Fibroblast of mammary gland (primary cell): ENCODE measurements at places on chromosomes 2 and 18.
A peak's percentile ranks its signal among the peaks of the same experiment; 100 is the strongest.

DNA sequence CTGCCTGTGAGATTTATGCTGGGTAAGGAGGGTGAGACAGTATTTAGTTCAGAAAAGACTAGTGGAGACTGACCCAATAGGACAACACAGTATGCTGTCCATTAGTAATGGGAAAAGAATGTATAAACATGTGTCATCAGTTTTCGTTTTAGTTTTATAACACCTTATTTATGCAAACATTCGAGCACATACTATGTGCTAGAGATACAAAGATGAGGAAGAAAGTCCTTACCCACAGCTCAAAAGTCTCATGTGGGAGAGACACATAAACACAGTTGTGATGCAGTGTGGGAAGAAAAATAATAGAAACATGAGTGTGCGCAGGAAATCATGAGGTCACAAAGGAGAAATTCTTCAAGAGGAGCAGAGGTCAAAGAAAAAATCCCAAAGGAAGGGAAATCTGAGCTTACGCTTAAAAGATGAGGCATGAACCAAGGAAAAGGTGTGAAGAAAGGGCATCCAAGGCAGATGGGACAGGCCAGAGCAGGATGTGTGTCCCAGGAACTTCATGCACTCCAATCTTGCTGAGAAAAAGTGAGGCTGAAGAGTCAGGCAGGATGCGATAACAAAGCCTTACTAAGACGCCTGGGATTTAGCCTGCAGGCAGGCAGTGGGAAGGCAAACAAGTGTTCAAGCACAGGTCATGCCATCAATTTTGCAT, 8.1 kb downstream of the METTL21A start:
- DNase-seq = peak; percentile 96

DNA sequence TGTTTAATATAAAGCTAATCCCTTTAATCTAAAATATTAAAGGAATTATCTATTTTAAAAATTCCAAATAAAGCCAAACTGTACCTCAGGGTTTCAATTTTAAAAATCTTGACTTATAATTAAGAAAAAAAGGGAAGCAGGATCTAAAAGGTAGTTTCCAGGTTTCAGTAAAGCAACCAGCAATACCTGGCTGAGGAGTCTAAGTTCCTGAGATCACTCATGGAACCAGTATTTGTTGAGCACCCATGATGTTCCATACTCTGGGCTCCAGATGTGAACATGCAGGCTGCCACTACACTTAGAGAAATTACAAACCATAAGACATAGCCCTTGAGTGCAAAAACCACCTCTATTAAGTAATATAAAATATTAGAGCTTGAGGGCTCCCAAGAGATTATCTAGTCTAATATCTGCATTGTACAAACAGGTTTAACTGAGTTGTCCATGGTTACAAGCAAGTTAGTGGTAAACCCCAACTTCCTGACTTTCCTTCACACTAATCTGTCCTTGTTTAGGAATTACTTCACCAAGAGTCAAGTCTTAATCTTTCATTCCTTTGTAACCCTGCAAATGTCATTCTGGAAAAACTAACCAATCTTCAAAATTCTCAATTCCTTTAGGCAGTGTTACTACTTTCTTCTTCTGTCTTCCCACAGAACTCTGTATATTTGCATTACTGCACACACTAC, 49.2 kb downstream of the CLASP1 start:
- no peak for DNase-seq

- DNase-seq = no peak
These were observed 5.4 kb upstream of the FAM124B start for GRCh38 chr2:224407241-224407701.

DNA sequence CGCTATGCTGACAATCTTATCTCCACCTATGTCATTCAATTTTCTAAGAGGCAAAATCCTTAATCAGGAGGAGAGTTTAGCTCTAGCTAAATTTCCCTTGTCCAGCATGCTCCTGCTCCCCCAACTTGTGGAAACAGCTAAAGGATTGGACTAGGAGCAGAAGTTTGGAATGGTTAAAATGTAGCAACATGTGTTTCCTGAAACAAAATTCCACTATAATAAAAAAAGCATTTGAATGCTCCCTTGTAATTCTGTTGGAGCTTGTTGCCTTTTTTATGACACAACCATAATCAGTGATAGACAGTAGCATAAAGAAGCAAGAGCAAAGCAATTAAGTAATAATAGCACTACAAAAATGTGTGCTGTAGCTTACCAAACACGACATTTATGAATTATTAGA, 6.9 kb downstream of the ACTR3 start:
- DNase-seq = no peak

- no peak for DNase-seq
These were observed 671.9 kb upstream of the PKDCC start for GRCh38 chr2:41375901-41376300.

GRCh38 chr2:61789807-61790602, 63.9 kb downstream of the FAM161A start:
- peak; percentile 5 for DNase-seq

DNA sequence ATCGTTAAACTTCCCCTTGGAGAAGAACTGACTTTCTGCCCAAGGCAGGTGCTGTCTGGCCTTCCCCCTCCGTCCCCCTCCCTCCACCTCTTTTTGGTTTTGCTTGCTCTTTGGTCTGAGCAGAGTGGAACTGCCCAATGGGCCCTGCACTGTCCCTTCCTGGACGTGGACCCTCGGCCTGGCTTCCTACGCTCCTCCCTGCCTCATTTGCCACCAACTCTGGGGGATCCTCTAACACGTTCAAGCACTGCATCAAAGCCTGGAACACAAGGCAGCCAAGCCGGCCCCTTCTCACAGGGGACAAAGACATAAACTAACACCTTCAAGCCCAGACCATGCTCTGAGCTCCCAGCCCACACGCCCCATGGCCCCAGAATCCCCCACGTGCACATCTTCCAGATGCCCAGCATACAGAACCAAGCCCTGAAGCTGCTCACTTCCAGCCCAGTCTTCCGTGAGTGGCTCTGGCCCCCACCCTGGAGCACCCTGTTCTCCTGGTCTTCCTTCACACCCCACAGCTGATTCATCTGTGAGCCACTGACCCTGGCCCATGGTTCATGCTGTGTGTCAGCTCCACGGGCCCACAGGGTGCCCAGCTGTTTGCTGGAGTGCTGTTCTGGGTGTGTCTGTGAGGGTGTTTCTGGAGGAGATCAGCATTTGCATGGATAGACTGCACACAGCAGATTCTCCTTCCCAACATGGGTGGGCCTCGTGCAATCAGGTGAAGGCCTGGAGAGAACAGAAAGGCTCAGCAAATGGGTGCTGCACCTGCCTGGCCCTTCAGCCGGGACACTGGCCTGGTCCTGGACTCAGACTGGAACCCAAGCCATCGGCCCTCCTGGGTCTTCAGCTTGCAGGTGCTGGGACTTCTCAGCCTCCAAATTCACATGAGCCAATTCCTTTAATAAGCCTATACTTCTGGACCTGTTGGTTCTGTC, 247.1 kb upstream of the SALL3 start:
- DNase-seq = no peak

DNA sequence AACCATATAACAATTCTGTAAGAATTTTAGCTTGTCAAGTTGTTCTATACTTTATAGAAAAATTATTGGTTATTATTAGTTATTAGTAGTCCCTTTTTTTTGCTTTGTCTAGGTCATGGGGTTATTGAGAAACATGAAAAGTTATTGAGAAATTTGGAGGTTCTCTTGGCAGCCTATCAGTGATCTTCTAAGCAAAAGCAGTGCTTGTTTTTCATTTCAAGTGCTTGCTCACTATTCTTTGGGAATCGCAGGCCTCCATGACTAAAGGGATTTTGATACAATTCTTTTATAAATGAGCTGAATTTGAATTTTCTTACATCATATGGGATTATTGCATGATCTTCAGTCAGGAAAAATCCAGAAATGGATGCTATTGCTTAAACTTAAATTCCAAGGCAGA, 25.8 kb downstream of the PLEKHA3 start:
- peak; percentile 48 for DNase-seq

- DNase-seq = peak; percentile 16
These were observed 111.8 kb downstream of the EHBP1 start for GRCh38 chr2:62817348-62817747.

GRCh38 chr2:40457366-40457765, 5.5 kb upstream of the SLC8A1 start:
- DNase-seq = no peak

DNA sequence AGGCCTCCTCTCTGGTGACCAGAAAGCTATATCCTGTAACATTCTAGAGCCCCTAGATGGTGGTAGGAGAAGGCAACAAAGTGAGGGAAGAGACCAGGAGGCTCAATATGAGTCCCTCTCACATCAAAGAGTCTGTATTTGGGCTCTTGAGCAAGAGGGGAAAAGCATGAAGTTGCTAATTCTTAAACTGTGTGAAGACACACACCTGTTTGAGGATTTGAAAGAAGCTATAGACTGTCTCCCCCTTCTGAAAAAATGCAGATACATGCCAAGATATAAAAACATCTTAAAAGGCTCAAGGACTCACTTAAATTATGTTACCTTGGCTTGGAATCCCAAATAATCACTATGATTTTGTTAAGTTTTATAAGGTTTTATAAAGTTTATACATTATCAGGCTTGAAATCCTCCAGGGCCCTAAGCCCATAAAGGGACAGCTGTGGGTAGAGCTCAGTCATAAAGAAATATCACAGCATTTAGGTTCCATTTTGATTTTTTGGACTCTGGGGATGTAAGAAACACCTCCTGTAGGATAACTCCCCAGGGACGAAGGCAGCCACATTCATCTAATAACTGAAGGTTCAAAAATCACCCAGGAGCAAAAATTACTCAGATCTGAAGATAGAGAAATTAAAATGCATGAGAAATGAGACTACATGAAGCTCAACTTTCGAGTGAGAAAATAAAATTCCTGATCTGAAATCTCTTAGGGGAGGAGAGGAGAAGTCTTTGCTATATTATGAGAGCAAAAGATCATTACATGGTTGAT, 136.1 kb upstream of the LGALSL start:
- no peak for DNase-seq

- no peak for DNase-seq
These were observed 154.7 kb downstream of the HDAC4 start for GRCh38 chr2:239245872-239246721.

DNA sequence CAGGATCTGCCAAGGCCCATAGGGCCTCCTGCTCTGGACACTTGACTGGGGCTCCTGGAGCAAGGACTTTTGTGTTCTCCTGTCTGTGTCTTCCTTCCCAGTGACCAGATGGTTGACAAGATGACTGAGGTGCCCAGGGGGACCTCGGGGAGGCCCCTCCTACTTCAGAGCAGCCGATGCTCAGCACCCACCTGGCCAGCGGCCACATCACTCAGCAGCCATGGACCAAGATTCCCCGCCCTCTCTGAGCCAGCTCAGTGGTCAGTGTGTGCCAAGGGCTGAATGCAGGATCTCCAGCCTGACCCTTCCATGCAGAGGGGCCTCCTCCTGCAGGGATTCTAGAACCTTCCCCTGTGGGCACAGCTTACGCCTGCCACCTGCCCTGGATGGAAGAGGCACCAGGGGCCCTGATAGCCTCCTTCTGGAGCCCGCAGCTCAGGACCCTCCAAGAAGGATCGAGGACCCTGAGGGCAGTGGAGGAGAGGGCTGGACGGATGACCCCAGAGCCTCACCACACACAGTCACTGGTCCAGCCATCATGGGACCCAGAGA, 87.4 kb upstream of the GPC1 start:
- no peak for DNase-seq

GRCh38 chr2:157075924-157076323, 181.6 kb upstream of the GALNT5 start:
- no peak for DNase-seq

GRCh38 chr2:54606393-54606958, 117.0 kb upstream of the EML6 start:
- peak; percentile 55 for DNase-seq

DNA sequence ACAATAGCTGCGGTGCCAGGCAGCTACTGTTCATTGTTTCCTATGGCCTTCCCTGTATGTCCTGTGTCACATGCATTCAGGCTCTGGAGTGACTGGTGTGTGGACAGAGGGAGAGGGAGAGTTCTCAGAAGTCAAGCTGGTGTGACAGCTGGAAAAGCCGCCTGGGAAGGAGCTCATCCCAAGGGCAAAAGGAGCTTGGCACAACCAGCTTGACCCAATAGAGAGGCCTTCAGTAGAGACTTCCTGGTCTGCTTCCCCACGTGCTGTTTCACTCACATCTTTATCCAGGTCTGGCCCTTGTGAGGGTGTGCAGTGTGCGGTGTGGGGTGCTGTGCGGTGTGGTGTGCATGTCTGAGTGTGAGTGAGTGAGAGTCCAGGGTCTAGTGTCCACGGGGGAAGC, 11.1 kb upstream of the NT5DC4 start:
- DNase-seq = no peak

DNA sequence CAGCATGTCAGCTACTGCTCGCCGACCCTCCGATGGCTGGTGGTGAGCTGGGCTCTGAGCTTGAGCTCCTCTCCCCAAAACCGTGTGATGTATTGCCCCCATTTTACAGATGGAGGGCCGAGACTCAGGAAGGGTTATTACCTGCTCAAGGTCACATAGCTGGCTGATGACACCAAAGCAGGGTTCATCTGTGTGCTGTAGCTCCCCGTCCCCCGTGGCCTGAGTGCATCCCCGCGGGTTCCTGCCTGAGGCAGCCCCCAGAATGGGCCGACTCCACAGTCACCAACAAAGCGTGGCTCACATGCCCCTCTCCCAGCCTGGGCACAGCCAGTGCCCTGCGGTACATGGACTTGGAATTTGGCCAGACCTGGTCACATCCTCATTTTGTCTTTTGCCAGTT, 198.6 kb downstream of the TFCP2L1 start:
- DNase-seq = no peak

DNA sequence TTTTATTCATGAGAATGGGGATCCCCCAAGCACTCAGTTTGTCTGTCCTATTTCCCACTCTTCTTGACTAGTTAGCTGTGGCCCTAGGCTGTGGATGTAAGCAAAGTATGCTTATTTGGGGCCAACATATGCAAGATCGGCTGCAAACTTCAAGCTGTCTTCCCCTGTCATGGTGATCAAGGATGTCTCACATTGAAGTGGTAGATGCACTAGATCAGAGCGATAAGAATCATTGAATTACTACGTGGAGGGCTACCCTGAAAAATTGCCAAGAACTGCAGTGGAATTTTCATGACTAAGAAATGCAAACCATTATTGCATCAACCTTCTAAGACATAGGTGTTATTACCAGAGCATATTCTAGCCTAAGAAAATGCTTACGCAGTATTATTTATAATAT, 527.4 kb downstream of the RNF144A start:
- DNase-seq = no peak

DNA sequence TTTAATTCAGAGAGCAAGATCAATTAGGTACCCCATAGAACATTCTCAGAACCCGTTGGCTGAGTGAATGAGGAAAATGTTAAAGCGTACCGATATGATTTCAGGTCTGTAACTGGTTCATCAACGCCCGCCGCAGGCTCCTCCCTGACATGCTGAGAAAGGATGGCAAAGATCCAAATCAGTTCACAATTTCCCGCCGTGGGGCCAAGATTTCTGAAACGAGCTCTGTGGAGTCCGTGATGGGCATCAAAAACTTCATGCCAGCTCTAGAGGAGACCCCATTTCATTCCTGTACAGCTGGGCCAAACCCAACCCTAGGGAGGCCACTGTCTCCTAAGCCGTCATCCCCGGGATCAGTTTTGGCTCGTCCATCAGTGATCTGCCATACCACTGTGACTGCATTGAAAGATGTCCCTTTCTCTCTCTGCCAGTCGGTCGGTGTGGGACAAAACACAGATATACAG, 7.3 kb downstream of the TGIF1 start:
- no peak for DNase-seq
